Left lung (tissue), 14 donors: ENCODE measurements at places on chromosomes 2 and 18.

DNA sequence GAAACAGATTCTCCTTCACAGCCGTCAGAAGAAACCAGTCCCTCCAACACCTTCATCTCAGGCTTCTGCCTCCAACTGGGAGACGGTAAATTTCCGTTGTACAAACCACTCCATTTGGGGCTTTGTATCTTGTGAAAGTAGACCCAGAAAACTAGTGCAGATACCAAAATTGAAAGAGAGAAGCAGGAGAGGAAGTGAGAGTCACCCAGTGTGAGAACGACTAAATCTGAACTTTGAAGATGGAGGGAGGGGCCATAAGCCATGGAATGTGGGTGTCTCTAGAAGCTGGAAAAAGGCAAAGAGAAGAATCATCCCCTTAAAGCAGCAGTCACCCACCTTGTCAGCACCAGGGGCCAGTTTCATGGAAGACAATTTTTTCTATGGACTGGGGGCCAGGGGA is 88.3 kb upstream of the LRATD1 start:
- no peak for DNase-seq

- DNase-seq: no peak
Observed at GRCh38 chr2:127877626-127878025, 8.1 kb downstream of the AMMECR1L start.

- no peak for DNase-seq
Observed at GRCh38 chr2:17476064-17476463, 42.2 kb downstream of the RAD51AP2 start.

DNA sequence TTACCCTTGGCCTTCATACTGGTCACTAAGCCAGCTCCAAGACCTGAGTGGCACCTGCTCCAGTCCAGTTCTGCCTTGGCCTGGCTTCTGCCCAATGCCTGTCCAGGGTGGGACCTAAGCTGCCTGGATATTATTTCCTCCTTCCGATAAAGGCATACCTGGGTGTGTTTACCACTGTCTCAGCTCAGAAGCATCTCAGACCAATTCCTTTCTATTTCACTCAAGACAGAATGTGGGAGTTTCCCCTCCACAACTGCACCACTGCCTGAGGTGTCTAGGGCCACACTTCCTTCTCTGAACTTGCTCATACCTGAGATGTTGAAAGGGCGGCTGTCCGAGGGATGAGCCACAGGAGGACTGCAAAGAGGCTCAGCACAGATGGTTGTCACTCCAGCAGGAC is 18.4 kb upstream of the CAB39 start:
- DNase-seq: no peak

GRCh38 chr18:44298566-44298965 is 382.1 kb upstream of the SETBP1 start:
- DNase-seq: no peak

DNA sequence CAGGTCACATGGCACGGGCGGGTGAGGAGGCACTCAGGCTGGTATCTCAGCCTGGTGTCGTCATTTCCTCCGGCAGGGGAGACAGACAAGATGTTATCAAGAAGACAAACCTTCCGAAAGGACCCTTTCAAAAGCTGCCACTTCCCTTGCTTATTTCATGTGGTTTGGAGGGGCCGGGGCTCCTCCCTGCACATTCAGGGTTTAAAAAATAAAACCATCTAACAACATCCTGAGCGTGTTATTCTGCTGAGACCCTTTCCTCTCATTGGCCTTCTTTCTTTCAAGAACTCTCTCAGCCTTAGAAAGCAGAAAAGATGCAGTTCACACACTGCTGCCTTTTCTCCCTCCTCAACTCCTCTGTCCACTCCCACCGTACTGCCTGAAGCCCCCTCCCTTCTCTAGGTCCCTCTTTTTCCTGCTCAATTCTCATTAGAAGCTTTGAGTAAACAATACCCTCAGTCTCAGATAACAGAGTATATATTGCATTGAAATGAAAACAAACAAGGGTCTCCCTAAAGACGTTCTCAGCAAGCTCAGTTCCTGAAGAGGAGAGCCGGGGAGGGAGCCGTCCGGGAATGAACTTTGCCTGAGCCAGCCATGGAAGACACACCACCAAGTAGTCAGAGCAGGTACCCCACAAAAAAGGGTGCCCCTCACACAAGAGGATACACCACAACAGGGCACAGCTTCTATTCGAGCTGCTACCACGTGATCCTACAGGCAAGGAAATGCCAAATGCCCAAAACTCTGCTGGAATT is 9.7 kb downstream of the SMAD7 start:
- DNase-seq: no peak

DNA sequence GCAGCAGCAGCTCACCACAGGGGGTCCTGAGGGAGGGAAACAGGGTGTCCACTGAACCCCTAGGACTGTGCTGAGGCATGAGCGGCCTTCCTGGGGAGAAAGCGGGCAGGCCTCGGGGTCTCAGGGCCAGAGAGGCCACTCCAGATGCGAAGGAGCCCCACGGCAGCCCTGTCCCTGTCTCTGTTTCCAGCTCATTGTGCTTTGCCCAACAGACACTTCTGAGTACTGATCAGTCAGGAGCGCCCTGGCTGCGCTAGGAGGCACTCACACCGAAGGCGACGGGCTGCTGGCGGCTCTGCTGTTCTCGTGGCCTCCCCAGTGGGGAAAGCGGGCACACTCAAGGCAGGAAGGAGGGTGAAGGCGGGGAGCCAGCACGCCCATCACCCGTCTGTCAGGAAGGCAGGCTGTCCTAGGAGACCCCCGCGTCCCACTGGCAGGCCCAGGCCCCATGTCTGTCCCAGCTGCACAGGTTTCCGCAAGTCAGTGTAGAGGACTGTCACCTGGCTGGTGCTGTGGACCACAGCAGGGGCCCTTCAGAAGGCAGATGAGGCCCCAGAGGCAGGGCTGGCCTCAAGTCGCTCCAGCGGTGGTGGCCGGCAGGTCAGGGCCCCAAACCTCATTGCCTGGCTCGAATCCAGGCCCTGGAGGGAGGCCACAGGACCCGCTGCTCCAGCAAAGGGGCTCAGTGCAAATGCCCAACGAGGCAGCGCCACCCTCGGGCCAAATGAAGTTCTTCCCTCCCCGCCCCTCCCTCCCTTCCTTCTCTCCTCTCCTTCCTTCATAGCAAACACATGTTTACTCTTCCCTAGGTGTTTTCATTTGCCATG is 6.8 kb downstream of the ESPNL start:
- DNase-seq: no peak

GRCh38 chr2:240579771-240580614 is 6.5 kb upstream of the CAPN10 start:
- DNase-seq: no peak

DNA sequence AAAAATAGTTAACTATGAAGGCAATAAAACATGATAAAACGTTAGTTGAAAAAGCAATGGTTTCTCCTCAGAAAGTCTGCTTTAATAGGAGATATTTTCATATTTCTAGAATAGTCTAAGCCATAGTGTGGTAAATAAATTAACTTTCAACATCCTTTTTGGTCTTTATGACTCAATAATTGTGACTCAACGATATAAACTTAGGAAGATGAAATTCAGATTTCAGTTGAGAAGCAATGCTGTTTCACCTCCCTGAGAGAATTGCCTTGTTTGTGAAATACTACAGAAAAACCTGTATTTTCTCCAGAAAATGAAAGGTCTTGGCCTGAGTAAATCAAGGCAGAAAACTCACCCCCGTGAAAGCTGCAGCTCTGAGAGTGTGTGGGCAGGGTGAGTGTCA is 166.9 kb downstream of the ETAA1 start:
- no peak for DNase-seq

GRCh38 chr2:159614534-159615366 is 1.6 kb downstream of the BAZ2B start:
- no peak for DNase-seq

GRCh38 chr2:106272216-106272807 is 78.2 kb upstream of the UXS1 start:
- no peak for DNase-seq

DNA sequence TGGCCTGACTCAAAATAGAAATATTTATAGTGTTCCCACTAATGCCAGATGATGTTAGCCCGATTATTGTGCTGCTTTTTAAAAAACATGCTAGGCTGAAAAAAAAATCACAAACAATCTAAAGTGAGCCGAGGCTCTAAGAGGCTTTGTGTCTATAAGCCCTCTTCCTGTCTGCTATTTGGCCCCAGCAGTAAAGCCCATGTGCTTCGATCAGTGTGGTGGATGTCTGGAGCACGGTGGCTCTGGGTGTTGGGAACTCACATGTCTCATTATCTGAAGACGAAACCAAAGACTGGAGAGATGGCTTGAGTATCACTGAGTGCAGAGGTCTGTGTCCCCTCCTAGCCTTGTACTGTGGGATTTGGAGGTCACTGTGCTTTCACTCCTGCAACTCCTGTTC is 55.1 kb downstream of the INO80C start:
- DNase-seq: no peak

GRCh38 chr2:142973822-142974207 is 96.4 kb downstream of the KYNU start:
- no peak for DNase-seq

GRCh38 chr2:128250229-128251025 is 68.2 kb downstream of the HS6ST1 start:
- no peak for DNase-seq

GRCh38 chr2:236936446-236936940 is 149.2 kb upstream of the COPS8 start:
- DNase-seq: no peak

GRCh38 chr2:235391921-235392615 is 101.8 kb upstream of the AGAP1 start:
- no peak for DNase-seq

DNA sequence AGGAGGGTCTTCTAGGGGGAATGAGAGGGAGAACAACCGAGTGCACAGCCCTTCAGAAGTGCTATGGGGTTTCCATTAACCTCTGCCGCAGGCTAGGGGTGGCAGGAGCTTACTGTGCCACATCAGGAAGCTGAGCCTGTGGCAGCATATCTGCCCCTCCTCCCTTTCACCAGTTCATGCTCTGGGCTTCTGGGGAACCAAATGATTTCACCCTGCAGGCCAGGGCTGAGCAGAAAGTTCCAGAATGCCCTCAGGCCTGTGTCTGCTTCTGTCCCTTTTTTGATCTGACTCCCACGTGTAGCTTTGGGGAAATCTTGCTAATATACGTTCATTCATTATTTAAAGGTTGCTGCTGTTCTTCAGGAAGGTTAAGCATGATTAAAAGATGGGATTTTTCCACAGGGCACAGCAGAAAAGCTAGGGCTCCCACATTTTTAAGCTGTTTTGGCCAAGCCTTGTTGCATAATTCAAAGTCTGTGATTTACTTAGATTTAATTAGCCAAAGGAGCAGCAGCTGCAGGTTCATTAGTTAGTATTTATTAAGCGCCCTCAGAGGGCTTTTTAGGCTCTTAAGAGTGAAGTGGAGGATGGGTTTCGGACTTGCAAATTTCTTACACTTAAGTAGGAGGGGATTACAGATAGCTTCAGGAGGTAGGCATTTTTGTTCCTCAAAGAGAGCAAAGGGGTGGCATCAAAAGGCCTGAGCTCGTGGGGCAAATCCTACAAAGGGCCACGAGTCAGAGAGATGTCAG is 10.2 kb downstream of the TMEM247 start:
- no peak for DNase-seq

DNA sequence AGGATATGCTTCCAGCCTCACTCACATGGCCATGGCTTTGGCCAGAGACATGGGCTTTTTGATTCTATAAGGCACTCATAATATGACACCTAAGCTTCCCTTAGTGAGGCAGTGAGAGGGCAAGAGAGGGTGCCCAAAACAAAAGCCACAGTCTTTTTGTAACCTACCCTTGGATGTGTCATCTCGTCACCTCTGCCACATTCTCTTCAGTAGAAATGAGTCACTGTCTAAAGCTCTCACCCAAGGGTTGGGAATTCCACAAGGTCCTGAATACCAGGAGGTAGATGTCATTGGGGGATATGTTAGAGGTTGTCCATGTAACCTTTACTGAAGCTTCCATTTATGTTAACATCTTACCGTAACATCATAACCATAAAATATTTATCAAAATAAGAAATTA is 108.4 kb downstream of the ALMS1 start:
- DNase-seq: no peak

DNA sequence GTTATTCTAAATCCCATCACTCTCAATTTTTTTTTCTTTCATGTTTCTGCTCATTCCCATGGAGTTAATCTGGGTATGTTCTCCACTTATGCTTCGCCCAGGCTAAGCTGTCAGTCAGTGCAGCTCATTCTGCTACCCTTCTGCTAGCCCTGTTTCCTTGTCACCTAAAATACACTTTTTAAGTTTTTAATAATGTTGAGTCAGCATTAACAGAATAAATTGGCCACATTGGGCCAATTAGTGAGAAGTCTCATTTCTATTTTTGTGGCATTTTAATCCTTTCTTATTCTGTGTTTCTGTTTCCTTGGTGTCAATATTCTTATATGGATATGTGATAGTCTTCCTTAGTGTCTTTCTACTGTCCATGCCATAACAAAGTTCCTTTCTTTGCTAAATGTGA is 1126.2 kb downstream of the DPP10 start:
- no peak for DNase-seq

- no peak for DNase-seq
Observed at GRCh38 chr2:205539603-205540002, 142.7 kb upstream of the NRP2 start.

DNA sequence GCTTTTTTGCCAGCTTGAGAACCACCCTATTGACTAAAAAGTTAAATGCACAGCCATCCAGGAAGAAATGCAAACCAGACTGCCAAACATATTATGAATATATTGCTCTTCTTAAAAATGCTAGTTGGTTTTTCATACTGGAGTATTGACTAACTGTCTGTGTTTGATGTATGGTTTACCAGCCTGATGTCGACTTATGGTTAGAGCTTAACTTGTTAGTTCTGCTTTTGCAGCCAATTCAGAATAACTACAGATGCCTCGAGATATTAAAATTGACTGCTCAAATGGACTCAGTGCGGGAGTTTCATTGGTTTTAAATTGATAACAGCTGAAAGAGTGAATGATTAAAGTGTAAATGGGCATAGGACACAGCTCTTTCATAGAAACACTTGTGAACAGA is 369.8 kb downstream of the ARHGAP15 start:
- no peak for DNase-seq

DNA sequence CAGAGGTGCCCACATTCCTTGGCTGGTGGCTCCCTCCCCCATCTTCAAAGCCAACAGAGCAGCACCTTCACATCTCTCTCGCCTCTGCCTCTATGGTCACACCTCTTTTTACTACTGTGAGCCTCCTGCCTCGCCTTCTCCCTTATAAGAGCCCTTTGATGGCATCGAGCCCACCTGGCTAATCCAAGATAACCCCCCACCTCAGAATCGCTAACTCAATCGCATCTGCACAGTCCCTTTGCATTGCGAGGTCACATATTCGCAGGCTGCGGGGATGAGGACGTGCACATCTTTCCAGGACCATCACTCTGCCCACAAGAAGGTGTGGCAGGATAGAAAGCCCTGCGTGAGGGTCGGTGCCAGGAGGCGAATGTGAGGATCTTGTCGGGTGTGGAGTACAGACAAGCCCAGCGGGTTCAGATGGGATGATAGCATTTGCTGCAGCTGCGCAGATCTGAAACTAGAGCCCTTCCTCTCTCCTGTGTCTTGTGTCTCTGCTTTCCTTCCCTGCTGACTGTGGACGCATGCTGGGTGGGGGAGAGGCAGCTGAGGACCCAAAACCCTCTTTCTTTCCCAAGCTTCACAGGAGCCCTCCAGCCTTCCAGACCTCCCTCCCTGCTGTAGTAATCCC is 148.3 kb upstream of the HDAC4 start:
- no peak for DNase-seq
